ENCODE measurements at places on chromosomes 11 and 22.
A peak's percentile ranks its signal among the peaks of the same experiment; 100 is the strongest.

DNA sequence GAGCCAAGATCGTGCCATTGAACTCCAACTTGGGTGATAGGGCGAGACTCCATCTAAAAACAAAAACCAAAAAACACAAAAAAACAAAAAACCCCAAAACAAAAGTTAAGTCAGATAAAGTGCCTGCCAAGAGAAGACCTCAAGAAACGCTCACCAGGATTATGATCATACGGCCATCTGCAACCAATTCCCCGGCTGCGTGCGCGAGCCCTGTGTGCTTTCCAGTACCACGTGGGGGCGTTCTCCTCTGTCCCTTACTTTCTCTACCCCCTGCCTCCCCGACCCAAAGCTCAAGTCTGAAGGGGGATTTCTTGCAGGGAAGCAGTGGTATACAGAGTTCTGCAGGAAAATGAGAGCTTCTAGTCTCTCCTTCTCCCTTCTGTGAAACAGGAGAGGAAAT lies 10.5 kb upstream of the RPS19BP1 start:
- DNase-seq, result peak; percentile 52

GRCh38 chr22:23215294-23216241 lies 35.3 kb downstream of the BCR start:
- DNase-seq, result no peak

- DNase-seq, result no peak
These were observed 441.2 kb downstream of the LRRC4C start for GRCh38 chr11:41018224-41018623.

GRCh38 chr22:19620742-19621371 lies 93.4 kb upstream of the SEPTIN5 start:
- DNase-seq, result peak; percentile 73

DNA sequence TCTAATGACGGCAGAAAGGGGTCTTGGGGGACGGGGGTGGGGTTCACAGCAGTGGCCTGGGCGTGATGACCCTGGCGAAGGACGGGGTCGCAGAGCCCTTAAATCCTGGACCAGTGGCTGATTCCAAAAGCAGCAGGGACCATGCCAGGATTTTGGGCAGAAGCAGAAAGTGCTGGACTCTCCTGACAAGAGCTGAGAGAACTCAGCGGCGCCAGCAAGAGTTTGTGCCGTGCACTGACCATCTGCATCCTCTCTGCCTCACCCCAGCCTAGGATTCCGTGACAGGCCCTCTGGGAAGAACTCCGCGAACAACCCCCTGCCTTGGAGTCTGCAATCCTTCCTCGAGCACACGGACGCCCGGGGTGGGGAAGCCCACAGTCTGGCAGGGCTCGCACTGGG lies 644 bp upstream of the NDUFV1 start:
- no peak for DNase-seq

- no peak for DNase-seq
These were observed 31.6 kb upstream of the HMOX1 start for GRCh38 chr22:35349368-35349703.

- DNase-seq, result no peak
These were observed 65.5 kb downstream of the ARHGAP42 start for GRCh38 chr11:100752371-100753171.

- DNase-seq, result no peak
These were observed 5.6 kb downstream of the ALX4 start for GRCh38 chr11:44304091-44305025.

DNA sequence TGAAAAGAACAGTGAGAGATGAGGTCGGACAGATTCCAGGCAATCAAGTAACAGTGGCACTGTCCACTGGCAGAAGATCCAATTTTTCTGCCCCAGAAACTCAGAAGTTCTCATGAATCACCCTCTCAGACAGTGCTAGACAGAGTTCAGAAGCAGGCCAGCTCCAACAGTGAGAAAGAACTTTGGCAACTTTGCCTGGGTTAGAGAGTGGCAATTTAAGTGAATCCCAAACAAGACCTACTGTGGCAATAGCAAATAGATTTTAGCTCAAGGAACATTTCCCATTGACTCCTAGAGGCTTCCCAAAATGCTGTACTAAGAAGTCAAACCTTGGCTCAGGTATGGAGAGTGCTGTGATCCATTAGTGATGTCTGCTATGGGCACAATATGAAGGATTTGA lies 12.3 kb downstream of the CD44 start:
- DNase-seq, result no peak

DNA sequence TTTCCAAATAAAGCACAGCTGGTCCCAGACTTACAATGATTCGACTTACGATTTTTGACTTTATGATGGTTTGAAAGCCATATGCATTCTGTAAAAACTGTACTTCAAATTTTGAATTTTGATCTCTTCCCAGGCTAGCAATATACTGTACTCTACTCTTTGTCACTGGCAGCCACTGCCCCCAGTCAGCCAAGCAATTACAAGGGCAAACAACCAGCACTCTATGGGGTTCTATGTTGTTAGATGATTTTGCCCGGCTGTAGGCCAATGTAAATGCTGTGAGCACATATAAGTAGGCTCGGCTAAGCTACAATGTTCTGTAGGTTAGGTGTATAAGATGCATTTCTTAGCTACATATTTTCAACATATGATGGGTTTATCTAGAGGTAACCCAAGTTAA lies 217.3 kb downstream of the RAB38 start:
- no peak for DNase-seq
